ENCODE measurements at places on chromosomes 6 and 20.

DNA sequence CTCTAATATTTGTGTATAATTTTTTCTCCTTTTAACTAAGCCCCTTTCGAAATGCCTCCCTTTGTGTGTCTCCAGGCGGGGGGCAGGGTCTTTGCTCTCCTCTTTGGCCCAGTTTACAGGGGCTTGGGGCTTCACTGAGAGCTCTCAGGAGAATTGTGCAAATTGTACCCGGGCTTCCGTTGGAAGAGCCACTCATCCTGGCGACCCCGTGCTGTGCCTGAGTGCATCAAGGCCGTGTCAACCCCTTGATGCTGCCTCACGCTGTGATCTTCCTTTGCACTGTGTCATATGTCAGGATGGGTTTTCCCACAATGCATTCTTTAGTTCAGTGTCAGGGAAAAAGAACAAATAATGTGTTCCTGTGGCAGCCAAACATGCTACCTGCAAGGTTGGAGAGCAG is 118.0 kb upstream of the POU3F2 start:
- peak; percentile 50 for DNase-seq

DNA sequence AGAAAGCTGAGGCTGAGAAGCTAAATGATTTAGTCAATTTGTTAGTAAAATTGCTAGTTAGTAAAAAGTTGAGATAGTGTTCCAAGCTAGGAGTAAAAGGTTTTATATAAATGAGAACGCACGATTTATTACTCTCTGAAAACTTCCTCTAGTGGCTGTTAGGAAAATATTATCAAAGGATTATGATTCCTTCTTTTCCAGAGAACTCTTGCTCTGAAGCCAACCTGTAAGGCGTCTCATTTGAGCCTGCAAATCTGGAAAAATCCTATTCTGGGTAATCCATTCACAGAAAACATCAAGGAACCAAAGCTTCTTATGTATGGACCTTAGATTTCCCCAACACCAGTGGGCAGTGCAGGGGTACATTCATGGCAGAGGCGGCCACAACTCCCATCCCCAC is 252.7 kb downstream of the SOD2 start:
- DNase-seq = no peak

DNA sequence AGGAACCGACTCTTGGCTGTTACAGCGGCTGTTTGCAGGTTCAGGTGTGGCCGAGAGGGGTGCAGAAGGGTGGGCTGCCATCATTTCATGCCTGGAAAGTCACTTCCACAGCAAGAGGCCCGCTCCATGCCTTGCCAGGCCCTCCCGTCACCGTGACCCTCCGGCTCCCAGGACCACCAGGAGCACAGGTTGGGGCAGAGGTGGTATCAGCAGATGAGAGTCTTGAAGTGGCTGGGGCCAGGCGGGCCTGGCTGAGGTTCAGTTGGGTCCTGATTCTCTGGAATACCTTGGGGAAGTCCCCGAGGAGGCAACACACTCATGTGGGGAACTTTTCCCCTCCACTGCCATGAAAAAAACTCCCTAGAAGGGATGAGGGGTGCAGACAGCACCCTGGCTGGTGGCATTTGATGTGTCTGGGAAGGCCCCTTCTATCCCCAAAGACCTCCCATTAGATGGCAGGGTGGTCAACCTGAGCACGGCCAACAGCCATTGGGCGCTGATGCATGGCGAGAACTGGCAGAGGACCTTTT is 34.2 kb upstream of the IRF4 start:
- DNase-seq = no peak

- no peak for DNase-seq
These were observed 132.2 kb upstream of the CST7 start for GRCh38 chr20:24816907-24817306.

GRCh38 chr20:3237011-3237957 is 1.7 kb downstream of the SLC4A11 start:
- no peak for DNase-seq

Data from NCI-H2107 (cell line).